ENCODE measurements at places on chromosomes 7 and 10.

DNA sequence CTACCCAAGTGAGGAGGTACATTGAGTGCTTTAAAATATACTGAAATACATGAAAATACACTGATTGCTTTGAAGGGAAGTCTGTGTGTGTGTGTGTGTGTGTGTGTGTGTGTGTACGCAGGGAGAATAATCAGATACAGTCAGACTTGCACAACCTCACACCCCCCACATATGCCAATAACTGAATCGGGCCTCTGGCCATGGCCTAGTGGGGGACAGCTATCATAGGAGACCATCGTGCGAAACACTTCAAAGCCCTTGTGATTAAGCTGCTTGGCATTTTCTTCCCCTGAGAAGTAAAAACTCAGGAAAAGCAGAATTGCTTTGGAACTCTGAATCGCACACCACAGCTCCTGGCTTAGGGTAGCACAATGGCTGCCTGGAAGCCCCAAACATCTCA lies 135.1 kb downstream of the C10orf105 start:
- no peak for DNase-seq

DNA sequence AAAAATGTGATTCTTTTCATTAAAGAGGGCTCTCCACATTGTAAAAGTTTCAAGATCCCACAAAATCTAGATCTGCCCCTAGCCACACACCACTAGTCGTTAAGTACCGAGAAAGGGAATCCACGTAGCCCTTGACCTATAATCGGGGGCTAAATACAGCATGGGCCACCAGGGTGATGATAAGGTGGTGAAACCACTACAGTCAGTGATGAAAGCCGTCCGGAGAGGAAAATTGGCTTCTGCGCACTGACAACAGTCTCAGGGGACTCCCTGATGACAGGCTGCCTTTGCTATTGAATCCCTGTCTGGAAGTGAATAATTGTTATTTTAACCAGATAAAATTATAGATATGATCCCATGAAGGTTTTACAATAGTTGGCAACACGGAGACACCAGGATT lies 4.6 kb downstream of the TECTB start:
- no peak for DNase-seq

DNA sequence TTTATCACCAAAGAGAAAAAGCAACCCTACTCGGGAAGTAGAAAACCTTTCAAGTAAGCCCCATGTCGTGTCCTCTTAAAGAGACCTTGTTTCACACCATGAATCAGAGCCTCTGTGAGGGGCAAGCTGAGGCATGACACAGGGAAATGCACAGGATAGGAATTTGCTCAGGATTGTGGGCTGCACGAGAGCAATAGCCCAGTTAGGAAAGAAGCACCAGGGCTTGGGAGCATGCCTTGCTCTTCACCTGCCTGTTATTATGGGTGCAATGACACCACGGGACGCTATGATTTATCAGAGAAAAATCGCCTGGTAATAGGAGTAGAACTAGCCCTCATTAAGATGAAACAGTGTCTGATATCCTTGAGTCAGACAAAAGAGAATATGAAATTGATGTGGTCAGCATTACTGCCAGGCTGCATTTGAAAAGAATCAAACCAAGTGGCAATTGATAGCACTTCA lies 562.9 kb upstream of the NRP1 start:
- no peak for DNase-seq

- DNase-seq: no peak
Observed at GRCh38 chr7:142422621-142423020, 164.8 kb upstream of the PRSS58 start.

Data from central memory CD4-positive, alpha-beta T cell (primary cell).